ENCODE measurements at places on chromosomes 2 and 18.

DNA sequence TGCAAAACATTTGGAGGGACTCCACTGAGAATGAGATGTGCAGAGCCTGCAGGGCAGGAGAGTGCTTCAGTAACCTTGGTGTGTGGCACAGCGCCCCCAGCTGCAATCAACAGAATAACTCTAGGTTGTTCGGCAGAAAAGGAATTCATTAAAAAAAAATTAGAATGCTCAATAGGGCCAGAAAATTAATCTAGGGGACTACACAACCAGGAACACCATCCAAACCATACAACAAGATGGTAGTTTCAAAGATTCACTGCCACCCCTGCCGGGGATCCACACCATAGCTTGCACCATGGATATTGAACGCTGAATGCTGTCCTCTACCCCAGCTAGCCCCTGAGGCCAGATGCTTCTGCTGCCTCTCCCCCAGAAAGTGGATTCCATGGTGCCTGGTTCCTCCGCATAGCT lies 50.1 kb downstream of the THUMPD2 start:
- DNase-seq, result peak; percentile 28

GRCh38 chr2:128263902-128264331 lies 54.8 kb downstream of the HS6ST1 start:
- no peak for DNase-seq

GRCh38 chr2:62740221-62740620 lies 34.7 kb downstream of the EHBP1 start:
- DNase-seq, result no peak

DNA sequence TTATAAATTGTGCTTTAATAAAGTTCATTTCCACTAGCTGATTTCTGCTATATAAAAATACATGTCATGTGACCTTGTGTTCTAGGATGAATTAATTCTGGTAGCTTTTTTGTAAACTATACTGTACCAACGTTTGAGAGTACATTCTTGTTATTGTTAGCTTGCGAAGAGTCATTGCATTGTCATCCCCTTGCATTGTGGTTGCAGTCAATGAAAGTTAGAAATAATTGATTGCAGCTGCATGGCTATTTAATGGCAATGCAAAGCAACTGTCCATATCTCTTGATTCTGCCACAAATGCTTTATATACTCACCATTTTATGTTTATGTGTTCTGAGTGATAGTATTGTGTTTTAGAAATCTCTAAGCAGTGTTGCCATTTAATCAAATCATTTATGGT lies 91.6 kb downstream of the ZNF407 start:
- no peak for DNase-seq

GRCh38 chr2:85733121-85733960 lies 20.4 kb upstream of the ATOH8 start:
- no peak for DNase-seq

DNA sequence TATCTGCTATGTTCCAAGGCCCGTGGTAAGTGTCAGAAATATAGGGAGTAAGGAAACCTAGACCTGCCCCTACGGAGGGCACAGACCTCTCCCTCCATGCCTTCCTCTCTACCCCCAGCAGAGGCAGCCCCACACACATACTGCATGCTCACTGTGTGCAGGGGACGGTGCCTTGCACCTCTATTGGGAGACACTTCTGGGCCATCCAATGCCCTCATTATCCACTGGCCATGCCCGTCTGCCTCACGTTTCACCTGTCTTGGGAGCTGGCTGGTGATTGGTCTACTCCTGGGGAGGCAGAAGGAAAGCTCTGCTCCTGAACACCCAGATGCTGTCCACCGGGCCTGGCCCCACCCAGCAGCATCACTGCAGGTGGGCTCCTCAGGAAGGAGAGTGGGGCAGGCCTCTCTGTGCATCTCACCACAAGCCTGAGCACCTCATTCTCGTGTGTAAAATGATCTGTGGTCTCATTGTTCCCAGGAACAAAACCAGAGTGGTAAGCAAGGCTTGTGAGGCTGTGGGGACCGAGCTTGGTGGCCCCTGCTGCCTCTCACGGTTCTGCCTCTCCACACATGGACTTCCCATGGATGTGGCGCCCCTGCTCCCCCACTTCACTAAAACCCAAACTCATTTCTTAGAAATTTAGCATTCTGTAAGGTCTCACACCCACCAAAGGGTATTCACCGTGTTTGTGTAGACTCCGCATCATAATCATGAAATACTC lies 312.5 kb upstream of the HS6ST1 start:
- no peak for DNase-seq

DNA sequence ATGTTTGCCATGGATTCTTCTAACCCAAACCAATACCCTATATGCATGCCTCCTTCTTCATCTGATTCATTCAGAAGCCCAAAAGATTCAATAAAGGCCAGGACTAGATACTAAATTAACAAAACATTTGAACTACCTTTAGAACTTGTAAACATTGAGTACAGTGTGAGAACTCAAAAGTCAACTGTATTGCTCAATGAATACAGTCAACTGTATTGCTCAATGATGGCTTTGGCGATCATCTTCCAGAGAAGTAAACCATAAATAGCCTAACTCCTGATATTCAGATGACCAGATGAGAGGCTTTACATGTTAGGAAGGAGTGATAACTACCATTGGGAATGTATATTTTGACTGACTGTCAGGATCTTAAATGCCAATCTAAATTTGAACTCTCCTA lies 206.5 kb upstream of the ITGA4 start:
- no peak for DNase-seq

- no peak for DNase-seq
These were observed 483.5 kb upstream of the SALL3 start for GRCh38 chr18:78496079-78496478.

DNA sequence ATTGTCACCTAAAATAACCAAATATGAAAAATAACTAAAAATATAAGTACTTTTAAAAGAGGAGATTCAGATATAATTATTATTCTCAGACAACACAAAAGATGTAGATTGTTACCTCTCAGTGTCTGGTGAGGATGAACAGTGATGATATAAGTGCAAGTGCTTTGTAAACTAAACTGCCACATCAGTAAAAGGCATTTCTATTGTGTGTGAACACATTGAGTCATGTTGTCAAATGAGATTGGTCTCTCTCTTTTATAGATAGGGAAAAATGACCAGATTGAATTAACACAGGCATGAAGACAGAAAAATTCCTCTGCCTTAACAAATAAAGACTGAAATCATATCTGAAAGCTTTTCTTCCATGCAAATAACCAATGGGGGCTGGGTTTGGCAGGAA lies 182.4 kb upstream of the TMEFF2 start:
- DNase-seq, result no peak

GRCh38 chr2:226772389-226773179 lies 27.0 kb downstream of the IRS1 start:
- no peak for DNase-seq

Data from stimulated activated CD4-positive, alpha-beta T cell treated with anti-CD3 and anti-CD28 coated beads, Interleukin-4, amount 100 ng/mL, for 48 hours (primary cell).